Neural progenitor cell (in vitro differentiated cells): ENCODE measurements at places on chromosomes 6 and 20. TPM values are rescaled to one million over a fixed set of nuclear protein-coding genes. Genes with fewer than 3 reads are reported as not detected.

Gene NKX2-2
- total RNA-seq = not detected in 2 replicates

Gene PANK2
- 55.7 and 60.7 TPM in 2 replicates for total RNA-seq

GRCh38 chr20:33154252-33154651 lies 13.7 kb upstream of the BPIFA2 start:
- no peak for DNase-seq
- H3K4me1 ChIP-seq = no peaks in the 10 kb centered on the region
- H3K4me3 ChIP-seq = no peak overlapping the region
- H3K27ac ChIP-seq = no peak overlapping the region
- H3K36me3 ChIP-seq = no peaks in the 10 kb centered on the region
- H3K27me3 ChIP-seq = peaks cover 21% of the 10 kb centered on the region

DNA sequence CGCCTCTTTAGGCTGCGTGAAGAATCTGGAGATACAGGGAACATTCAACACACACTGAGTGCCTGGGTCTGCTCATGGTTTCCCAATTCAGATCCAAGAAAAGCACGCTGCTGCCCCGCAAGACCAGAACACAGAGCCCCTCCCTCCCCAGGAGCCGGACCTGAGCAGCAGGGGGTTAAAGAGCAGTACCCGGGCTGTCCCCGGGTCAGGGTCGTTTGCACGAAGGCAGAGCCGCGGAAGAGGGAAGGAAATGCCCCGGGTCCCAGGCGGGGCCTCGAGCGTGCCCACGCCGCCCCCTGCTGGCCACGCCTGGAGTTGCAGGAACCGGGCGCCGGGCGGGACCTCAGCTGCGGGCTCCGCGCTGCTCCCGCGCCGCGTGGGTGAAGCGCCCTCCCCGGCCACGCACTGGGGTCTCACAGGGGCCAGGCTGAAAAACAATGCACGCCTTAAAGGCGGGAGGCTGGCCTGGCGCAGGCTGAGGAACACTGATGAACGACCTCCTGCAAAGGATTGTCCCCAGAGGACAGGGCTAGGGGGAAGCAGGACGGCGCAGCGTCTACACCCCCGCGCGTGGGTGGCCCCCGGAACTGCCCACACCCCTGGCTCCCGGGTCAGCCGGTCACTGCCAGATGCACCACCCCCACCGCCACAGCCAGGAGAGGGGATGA lies 48.9 kb downstream of the ANKRD60 start:
- H3K27ac ChIP-seq = no peak overlapping the region
- peak; percentile 78 for DNase-seq
- peaks cover 6% of the 10 kb centered on the region for H3K4me1 ChIP-seq
- H3K36me3 ChIP-seq = no peaks in the 10 kb centered on the region
- peaks cover 39% of the 10 kb centered on the region for H3K27me3 ChIP-seq

DNA sequence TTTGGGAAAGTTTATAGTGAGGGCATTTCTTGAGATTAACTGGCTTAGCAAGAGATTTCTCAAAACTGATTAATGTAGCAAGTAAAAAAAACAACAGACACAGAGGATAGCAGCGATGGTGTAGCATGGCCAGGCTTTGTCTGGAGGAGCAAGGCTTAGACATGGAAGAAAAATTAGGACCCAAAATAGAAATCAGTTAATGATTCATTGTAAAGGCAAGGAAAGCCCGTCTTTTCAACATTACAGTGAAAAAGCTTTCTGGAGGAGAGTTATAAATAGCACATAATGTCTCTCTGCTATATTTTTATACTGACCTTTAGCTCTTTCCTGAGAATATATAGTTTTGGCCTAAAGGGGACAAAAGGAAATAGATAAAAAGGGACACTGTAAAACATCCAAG lies 45.1 kb downstream of the FNDC1 start:
- DNase-seq = no peak
- H3K4me3 ChIP-seq = no peak overlapping the region
- no peak overlapping the region for H3K27ac ChIP-seq
- peaks cover 7% of the 10 kb centered on the region for H3K4me1 ChIP-seq
- H3K36me3 ChIP-seq = no peaks in the 10 kb centered on the region
